Activated CD4-positive, alpha-beta T cell treated with anti-CD3 and anti-CD28 coated beads for 36 hours (primary cell): ENCODE measurements at places on chromosomes 2 and 18. TPM values are rescaled to one million over a fixed set of nuclear protein-coding genes. Genes with fewer than 3 reads are reported as not detected.
A peak's percentile ranks its signal among the peaks of the same experiment; 100 is the strongest.

GRCh38 chr2:80092474-80092873 is 212.1 kb downstream of the LRRTM1 start:
- H3K27ac ChIP-seq: no peak overlapping the region
- H3K36me3 ChIP-seq: no peaks in the 10 kb centered on the region
- no peaks in the 10 kb centered on the region for H3K4me1 ChIP-seq
- no peak overlapping the region for H3K4me3 ChIP-seq

The SCYGR4 gene
- total RNA-seq: not detected

- peaks cover 35% of the 10 kb centered on the region for H3K36me3 ChIP-seq
- peaks cover 69% of the 10 kb centered on the region for H3K4me1 ChIP-seq
- H3K27me3 ChIP-seq: no peaks in the 10 kb centered on the region
These were observed 6.3 kb upstream of the ADGRF3 start for GRCh38 chr2:26352892-26353291.

GRCh38 chr2:85954590-85955458 is 66.0 kb upstream of the ST3GAL5 start:
- no peaks in the 10 kb centered on the region for H3K27me3 ChIP-seq
- no peaks in the 10 kb centered on the region for H3K36me3 ChIP-seq
- no peak overlapping the region for H3K27ac ChIP-seq
- no peak overlapping the region for H3K4me3 ChIP-seq
- H3K4me1 ChIP-seq: no peaks in the 10 kb centered on the region

The NPHP1 gene
- total RNA-seq: 2.8 TPM

- H3K4me3 ChIP-seq: no peak overlapping the region
- peak; percentile 52 for DNase-seq
- H3K4me1 ChIP-seq: peaks cover 7% of the 10 kb centered on the region
These were observed 59.0 kb downstream of the TPGS2 start for GRCh38 chr18:36769611-36770314.

GRCh38 chr18:6731222-6731596 is 1.7 kb downstream of the ARHGAP28 start:
- H3K27me3 ChIP-seq: peaks cover 17% of the 10 kb centered on the region
- no peak overlapping the region for H3K27ac ChIP-seq
- H3K4me3 ChIP-seq: no peak overlapping the region
- no peaks in the 10 kb centered on the region for H3K36me3 ChIP-seq

DNA sequence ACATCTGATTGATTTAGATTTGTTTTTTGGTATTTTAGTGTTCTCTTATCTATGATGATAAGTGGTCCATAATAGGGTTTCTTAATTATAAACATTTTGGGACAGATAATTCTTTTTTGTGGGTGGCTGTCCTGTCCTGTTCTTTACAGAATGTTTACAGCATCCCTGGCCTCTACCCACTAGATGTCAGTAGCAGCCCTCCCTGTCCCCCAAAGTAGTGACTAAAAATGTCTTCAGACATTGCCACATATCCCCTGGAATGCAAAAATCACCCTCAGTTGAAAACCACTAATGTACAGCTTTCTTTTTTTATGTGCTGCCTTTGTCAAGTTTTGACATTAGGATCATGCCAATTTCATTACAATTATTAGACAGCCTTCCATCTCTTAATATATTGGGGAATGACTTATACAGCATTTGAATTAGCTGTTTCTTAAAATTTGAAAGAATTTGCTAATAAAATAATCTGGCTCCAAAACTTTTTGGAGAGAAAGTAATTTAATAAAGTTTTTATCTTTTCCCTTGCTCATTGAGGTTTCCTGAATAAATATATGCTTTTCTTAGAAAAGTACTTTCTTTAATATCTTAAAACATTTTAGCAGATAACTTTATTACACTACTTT is 19.5 kb downstream of the WIPF1 start:
- DNase-seq: peak; percentile 68
- peaks cover 72% of the 10 kb centered on the region for H3K4me1 ChIP-seq
- peak overlapping the region; percentile 31 for H3K27ac ChIP-seq
- H3K27me3 ChIP-seq: no peaks in the 10 kb centered on the region
- H3K4me3 ChIP-seq: no peak overlapping the region

GRCh38 chr18:79095216-79095615 is 26.0 kb downstream of the ATP9B start:
- H3K4me1 ChIP-seq: peaks cover 41% of the 10 kb centered on the region
- H3K27me3 ChIP-seq: no peaks in the 10 kb centered on the region
- no peak for DNase-seq
- no peak overlapping the region for H3K4me3 ChIP-seq
- peaks cover 28% of the 10 kb centered on the region for H3K36me3 ChIP-seq
- H3K27ac ChIP-seq: no peak overlapping the region

DNA sequence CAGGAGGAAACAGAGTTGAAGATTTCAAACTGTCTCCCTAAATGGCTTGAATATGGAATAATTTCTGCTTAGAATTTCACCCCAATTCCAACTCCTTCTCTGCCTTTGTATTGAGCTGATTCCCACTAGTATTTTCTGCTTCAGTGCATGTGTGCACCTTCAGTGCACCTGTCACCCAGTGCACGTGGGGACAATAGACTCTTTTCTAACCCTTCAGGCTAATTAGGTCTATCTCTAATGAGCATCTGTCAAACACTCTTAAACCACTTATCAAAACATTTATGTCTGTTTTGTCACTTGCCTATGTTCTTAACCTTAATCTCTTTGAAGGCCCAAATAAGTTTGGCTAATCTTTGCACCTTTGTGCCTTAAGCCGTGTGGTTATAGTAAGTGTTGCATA is 232.0 kb upstream of the NETO1 start:
- H3K4me1 ChIP-seq: no peaks in the 10 kb centered on the region
- no peak overlapping the region for H3K27ac ChIP-seq

DNA sequence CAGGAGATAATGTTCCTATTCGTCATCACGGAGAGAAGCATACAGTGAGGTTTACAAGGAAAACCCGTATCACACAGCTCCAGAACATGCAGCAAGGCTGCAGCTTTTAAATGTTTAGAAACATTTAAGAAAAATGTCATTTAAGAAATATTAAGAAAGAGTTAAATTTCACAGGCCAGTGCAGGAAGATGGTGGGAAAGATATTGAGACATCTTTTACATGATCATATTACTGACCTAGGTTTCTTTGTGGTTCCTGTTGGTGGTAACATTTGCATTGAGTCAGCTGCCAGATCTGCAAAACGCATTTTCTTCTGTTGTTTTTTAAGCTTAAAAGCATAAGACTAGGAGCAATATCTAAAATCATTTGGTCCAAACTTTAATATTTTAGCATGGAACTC is 44.9 kb downstream of the CPO start:
- H3K4me3 ChIP-seq: no peak overlapping the region
- H3K27ac ChIP-seq: no peak overlapping the region
- peaks cover 28% of the 10 kb centered on the region for H3K4me1 ChIP-seq
- H3K27me3 ChIP-seq: no peaks in the 10 kb centered on the region
- DNase-seq: no peak

The SEPTIN10 gene
- total RNA-seq: 5.8 TPM

DNA sequence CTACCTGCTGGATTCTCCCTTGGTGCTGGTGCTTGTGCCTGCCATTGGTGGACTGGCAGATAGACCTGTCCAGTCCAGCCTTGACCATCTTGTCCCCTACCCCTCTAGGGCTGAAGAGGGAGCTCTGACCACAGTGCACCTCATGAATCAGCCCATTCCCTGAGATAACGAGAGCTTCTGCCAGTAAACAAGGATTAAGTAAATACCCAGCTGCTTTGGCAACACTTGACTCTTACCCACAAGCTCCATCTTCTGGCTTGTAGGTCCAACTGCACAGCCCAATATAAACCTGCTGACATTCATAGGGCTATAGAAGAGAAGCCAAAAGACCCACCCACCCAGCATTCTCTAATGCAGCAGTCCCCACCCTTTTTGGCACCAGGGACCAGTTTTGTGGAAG is 186.4 kb downstream of the PIK3C3 start:
- H3K27me3 ChIP-seq: no peaks in the 10 kb centered on the region
- H3K4me1 ChIP-seq: no peaks in the 10 kb centered on the region
- no peak for DNase-seq
- H3K4me3 ChIP-seq: no peak overlapping the region

The TLX2 gene
- 0.21 TPM for total RNA-seq

GRCh38 chr2:8431446-8432125 is 250.3 kb upstream of the ID2 start:
- no peaks in the 10 kb centered on the region for H3K27me3 ChIP-seq
- no peak overlapping the region for H3K4me3 ChIP-seq
- no peaks in the 10 kb centered on the region for H3K36me3 ChIP-seq
- DNase-seq: no peak

DNA sequence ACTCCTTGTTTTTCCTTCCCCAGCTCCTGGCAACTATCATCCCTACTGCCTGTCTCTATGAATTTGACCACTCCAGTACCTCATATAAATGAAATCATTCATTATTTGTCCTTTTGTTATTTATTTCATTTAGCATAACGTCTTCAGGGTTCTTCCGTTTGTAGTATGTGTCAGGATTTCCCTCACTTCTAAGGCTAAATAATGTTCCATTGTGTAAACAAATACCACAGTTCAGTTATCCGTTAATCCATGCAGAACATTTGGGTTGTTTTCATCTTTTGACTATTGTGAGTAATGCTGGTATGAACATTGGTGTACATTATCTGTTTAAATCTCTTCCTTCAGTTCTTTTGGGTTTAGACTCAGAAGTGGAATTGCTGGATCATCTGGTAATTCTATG is 18.8 kb downstream of the DYNC2LI1 start:
- H3K4me1 ChIP-seq: peaks cover 17% of the 10 kb centered on the region
- H3K36me3 ChIP-seq: peaks cover 12% of the 10 kb centered on the region
- H3K4me3 ChIP-seq: no peak overlapping the region
- no peaks in the 10 kb centered on the region for H3K27me3 ChIP-seq
